ENCODE measurements at places on chromosomes 7 and 10.
A peak's percentile ranks its signal among the peaks of the same experiment; 100 is the strongest.

DNA sequence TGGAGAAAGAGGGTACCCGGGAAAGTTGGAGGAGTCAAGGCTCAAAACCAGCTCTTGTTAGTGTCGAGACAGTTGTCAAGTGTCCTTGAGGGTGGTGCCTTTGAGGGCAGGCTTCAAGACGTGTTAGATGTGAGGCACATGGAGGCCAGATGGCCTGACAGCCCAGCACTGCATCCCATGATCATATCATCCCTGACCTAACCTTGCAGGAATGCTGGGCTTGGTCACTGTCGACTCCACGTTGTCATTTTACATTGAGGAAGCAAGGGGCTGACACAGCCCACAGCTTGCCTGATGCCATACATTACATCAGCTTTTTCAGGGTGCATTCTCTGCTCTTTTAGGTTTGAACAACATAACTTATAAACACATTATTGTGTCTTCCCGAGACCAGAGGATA is 114.1 kb downstream of the ABCA13 start:
- DNase-seq = no peak

DNA sequence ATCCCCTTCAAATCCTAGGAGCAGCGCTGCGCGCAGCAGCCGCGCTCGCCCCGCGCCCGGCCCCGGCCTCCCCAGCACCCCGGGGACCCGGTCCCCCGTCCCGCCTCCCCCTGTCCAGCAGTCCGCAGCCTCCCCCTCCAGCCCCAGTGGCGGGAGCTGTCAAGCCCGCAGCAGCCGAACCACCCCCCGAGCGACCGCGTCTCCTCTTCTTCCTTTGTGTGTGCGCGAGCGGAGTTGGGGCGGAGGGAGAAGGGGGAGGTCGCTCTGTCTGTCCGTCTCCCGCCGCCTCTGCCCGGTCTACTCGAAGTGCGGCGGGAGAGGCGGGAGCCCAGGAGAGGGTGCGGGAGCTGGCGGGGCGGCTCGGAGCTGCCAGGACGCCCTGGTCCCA is 375 bp upstream of the CHN2 start:
- no peak for DNase-seq

- no peak for DNase-seq
Observed at GRCh38 chr7:19928247-19928646, 154.8 kb upstream of the TMEM196 start.

GRCh38 chr7:111752022-111752582 is 189.8 kb upstream of the IMMP2L start:
- peak; percentile 24 for DNase-seq

DNA sequence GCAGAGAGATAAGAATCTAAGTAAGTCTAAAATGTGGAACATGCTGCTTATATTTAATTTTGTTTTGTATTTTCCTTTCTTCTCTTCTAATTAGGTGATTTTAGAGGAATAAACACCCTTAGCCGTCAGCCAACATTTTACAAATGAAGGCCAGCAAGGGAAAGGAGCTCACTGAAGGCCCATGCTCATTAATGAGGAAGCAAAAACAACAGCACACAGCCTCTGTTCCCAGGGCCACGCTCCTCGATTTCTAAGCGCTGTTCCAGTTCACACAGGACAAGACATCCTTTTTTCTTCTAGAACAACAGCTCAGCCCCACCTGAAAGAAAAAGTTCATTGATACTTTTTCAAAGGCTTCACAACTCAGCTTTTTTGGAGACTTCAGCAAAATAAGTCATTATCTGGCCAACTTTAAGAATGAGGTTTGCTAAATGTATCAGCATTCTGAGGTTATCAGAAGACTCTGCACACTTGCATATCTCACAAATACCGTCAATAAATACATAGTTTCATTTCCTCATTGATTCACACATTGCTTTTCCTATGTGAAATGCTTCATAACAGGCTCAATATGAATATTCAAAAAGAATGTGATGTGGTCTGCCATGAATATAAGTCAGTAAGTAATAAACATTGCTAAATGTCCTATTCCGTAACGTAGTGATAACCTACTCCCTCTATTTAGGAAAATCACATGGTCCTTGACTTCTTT is 34.8 kb upstream of the SFMBT2 start:
- DNase-seq = no peak

Measured in stimulated activated CD4-positive, alpha-beta T cell treated with anti-CD3 and anti-CD28 coated beads, Interleukin-12 subunit alpha, Interleukin-12 subunit beta, amount 100 ng/mL, for 24 hours (primary cell).